ENCODE measurements at places on chromosomes 11 and 22.

DNA sequence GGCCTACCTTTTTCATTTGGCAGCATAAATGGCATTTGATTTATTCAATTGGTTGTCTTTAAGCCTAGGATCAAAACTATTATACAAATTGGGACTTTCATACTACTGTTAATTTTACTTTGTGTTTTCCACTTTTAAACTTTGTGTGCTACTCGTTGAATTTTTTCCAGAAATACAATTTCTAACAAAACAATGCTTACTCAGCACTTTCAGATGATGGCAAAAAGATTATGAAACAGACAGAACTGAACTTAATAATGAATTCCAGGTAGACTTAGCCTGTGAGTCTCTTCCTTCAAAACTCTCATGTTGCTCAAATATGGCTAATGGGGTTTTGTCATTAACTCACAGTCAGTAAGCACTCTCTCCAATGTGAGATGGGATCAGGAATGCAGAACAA, 26.3 kb downstream of the OR5T2 start:
- DNase-seq: no peak

DNA sequence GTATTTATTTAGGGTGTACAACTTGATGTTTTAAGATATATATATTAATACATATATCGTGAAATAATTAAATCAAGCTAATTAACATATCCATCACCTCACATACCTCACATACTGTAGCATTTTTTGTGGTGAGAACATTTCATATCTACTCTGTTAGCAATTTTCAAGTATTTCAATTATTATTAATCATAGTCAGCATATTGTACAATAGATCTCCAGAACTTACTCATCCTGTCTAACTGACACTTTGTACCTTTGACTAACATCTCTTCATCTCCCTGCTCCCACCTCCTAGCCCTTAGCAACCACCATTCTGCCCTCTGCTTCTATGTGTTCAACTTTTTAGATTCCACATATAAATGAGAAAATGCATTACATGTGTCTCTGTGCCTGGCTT, 108.4 kb downstream of the BARX2 start:
- DNase-seq: no peak

DNA sequence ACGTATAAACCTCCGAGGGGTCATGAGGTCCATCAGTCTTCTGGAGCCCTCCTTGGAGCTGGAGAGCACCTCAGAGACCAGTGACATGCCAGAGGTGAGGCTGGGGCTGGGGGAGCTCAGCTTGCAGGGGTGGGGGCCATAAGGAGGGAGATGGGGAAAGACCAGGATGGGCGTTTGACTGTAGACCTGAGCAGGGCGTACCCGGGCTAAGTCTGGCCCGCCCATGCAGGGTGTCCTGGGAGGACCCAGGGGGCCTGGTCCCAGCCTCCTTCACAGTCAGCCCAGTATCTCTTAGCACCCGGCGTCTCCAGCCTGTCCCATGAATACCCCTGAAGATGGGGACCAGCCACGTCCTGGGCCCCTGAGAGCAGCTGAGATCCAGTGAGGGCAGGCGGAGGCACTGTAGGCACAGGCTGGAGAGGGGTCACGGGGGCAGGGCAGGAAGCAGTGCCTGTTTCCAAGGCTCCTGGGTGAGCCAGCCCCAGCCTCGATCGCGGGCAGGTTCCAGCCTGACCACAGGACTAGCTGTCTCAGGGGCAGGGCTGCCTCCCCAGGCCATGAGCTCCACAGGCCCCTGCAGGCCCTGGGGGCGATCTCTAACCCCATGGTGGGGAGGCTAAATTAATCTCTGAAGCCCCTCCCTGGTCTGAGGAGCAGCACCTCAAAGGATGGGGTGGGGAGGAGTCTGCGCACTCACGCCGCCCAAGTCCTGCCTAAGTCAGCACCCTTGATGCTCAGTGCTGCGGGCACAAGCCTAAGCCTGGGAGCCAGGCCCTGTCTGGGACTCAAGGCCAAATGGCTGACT, 7.1 kb downstream of the SSH3 start:
- no peak for DNase-seq

- no peak for DNase-seq
These were observed 844 bp downstream of the APOL6 start for GRCh38 chr22:35649026-35649553.

GRCh38 chr11:70359451-70360205, 38.7 kb upstream of the CTTN start:
- DNase-seq: no peak

DNA sequence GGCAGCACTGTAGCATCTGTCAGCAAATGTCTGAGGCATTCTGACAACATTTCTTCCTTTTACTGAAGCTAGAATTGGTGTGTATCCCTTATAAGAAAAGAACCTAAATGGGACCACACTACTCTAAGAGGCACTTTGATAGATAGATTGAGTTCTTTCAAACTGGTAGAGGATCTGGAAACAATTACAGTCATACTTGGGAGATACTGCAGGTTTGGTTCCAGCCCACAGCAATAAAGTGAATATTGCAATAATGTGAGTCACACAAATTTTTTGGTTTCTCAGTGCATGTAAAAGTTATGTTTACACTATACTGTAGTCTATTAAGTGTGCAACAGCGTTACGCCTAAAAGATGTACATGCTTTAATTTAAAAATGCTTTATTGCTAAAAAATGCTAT, 96.9 kb downstream of the SBF2 start:
- no peak for DNase-seq

GRCh38 chr11:92658733-92659132, 310.7 kb upstream of the MTNR1B start:
- no peak for DNase-seq

DNA sequence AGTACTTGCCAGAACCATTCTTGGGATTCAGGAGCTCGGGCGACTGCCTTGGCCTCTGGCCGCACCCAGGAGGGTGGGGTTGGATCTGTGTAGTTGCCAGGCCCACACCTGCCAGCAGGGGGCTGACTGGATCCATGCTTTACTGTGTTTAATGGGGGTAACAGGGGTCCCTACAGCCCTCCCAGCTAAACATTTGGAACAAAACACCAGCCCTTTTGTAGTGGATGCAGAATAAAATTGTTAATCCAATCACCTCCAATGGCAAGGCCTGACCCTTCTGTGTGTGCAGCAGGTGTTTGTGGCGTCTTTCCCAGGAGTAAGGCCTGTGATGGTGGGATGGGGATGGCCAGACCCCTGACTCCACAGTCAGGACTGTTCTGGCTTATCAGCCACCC, 22.5 kb downstream of the SUN2 start:
- DNase-seq: peak; percentile 63

DNA sequence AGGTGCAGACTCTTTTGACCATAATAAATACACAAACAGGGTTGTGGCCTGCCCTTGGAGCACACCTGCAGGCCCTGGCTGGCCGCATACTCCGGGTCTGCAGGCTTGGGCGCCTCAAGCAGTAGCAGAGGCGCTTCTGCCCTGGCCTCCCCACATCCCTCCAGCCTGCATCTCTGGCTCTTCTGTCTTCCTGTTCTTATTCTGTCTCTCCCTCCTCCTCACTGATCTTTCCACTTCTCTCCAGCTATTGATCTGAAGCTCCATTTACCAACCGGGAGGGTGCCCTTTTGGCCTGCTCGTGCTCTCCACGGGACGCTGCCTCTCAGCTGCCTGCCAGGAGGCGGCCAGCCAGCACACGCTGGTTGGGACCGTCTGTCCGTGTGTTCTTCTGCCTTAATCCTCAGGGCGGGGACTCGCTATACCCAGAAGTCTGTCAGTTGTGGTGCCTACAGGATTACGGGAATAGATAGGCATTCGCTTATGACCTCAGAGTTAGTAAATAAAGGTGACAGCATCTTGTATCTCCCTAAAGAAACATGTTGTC, 5.2 kb downstream of the UPB1 start:
- DNase-seq: no peak

- DNase-seq: no peak
These were observed 18.4 kb downstream of the PHF21A start for GRCh38 chr11:46102843-46103242.

- no peak for DNase-seq
These were observed 8.3 kb upstream of the ATF4 start for GRCh38 chr22:39512026-39512425.

DNA sequence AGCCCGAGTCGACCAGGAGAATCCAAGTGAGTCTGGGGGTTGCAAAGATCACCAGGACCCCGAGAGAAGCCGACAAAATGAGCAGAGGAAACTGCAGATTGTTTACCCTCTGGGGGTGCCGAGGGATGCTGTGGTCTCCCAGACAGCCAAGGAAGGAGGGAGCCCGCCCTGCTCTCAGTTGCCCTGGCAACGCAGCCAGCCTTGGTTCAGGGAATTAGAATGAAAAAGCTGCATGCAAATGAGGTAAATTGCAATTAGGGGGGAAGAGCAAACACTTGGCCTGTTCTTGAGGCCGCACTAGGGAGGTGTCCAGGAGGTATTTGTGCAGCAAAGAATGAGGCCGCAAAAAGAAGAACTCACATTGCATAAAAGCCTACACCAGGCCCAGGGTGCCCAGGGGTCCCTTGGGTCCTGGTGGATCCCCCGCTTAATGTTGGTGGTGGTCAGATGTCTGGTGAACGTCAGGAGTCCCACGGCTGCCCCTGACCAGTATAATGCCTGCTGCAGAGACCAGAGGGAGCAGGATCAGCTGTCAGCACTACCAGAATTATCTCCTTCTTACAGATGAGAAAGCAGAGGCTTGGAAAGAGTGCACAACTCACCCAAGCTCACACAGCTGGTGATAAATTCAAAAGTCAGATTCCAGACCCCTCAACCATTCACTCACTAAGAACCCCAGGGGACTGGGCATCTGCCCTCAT, 40.3 kb upstream of the ATXN10 start:
- DNase-seq: no peak

DNA sequence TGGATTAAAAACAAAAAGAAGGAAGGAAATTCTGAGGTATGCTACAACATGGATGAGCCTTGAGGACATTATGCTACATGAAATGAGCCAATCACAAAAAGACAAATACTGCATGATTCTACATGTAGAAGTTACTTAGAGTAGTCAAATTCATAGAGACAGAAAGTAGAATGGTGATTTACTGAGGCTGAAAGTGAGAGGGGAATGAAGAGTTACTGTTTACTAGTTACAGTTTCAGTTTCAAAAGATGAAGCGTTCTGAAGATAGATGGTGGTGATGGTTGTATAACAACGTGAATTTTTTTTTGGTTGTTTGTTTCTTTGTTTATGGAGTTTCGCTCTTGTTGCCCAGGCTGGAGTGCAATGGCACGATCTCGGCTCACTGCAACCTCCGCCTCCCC, 9.5 kb downstream of the OR5P2 start:
- no peak for DNase-seq

DNA sequence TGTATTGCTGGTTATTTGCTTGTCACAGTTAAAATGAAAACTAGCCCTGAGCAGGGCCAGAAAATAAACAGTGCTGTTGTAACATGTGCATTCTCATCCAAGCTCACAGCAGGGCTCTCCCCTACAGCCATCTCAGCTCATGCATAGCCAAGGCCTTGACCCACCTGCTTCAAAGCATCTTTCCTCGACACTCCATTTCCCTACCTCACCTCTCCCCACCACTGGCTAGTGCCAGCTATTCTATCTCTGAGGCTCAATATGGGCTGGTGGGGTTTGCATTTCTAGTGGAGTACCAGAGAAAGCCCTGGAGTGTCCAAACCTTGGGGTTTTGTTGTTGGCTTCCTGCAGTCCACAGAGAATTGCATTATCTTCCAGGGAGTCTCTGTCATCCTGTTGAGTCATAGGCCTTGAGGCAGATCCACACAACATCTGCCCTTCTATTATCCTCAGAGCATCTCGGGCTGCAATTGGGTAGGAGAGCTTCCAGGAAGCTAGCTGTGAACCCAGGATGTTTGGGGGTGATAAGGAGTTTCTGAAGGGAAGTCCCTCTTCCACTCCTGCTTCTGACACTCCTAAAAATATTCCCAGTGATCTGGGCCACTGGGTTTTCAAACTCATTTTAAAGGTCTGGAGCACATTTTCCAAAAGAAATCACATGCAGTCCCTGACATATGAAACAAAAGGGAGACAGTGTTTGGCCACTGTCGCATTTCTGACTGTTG, 36.1 kb upstream of the AMOTL1 start:
- no peak for DNase-seq

GRCh38 chr11:116901964-116902688, 64.7 kb upstream of the APOA1 start:
- no peak for DNase-seq

DNA sequence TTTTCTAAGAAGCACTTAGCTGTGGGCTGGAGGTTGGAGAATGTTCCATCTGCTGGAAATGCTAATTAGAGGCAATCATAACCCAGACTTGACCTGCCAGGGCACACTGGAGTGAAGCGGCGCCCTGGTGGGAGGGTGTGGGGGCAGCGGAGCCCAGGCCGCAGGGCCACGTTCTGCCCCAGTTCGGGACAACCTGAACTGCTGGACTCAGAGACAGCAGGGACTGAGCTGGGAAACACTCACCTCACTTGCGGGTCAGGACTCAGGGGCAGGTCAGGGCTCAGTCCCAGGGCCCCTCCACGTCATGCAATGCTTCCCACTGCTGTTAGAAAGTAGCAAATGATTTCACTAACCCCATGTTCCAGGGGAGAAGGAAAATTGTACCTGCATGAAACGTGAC, 316.4 kb downstream of the NTM start:
- no peak for DNase-seq

GRCh38 chr11:1219834-1220815, 2.7 kb upstream of the MUC5B start:
- DNase-seq: no peak

DNA sequence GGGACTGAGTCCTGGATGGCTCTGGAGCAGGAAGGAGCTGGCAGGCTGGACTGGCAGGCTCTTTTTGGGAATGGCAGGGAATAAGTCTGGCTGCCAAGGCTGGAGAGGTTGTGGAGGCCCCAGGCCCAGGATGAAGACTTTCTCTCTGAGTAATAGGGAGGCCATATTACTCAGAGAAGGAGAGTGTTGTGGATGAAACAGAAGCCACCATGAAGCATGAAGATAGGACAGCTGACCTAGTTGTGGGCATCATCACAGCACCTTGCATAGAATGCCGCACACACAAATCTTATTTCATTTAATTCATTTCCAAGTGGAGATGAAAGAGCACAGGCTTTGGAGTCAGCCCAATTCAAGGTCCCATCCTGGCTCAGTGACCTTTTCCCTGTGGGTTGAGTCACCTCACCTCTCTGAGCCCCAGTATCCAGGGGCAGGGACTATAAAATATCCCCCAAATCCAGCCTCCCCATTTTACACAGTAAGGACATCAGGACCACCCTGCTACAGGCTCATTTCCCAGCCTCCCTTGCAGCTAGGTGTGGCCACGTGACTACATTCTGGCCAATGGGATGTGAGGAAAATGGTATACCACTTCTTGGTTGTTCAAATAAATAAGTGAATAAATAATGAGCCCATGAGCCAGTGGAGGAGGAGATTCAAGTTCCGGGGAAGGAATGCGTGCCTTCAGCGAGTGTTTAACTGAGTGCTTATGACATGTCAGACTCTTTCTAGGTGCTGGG, 9.4 kb downstream of the CYTH4 start:
- DNase-seq: no peak
